ENCODE measurements at places on chromosomes 4 and X.

DNA sequence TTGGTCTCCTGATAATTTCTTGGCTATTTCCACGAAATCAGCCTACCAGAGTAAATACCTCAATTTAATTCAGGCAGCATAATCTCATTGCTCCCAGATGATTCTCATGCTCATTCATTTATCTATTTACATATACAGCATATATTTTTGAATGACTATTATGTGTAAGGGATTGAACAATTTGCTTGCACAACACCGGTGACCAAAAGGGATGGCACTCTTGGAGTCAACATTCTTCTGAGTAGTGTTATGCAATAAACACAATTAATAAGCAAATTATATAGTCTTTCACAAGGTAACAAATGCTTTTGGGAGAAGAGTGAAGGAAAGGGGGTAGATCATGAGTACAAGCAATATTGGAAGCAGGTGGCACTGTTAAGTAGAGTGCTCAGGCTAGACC is 1015.3 kb downstream of the ARAP2 start:
- DNase-seq = no peak

- DNase-seq = no peak
Observed at GRCh38 chr4:3267576-3268394, 18.8 kb downstream of the MSANTD1 start.

- no peak for DNase-seq
Observed at GRCh38 chrX:39648548-39649254, 449.1 kb downstream of the BCOR start.

- DNase-seq = no peak
Observed at GRCh38 chr4:80475798-80476197, 140.3 kb downstream of the CFAP299 start.

- DNase-seq = no peak
Observed at GRCh38 chrX:48022738-48023137, 15.9 kb downstream of the SPACA5 start.

DNA sequence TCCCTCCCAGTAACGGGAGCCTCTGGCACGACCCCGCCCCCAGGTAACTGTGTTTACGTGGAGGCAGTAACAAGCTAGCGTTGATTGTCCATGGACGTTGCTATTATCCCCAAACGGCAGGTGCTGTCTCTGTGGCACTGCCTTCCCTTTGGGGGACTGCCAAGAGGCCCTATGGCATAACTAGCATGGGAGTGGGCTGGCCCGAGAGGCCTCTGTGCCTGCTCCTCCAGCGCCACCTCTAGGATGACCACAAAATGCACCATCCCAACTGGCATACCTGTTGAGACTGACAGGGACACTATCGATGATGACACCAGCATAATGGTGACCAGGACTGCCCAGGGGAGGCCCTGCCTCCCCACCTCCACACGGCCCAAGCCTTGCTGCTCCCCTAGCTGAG is 1.5 kb downstream of the SRPK3 start:
- no peak for DNase-seq

DNA sequence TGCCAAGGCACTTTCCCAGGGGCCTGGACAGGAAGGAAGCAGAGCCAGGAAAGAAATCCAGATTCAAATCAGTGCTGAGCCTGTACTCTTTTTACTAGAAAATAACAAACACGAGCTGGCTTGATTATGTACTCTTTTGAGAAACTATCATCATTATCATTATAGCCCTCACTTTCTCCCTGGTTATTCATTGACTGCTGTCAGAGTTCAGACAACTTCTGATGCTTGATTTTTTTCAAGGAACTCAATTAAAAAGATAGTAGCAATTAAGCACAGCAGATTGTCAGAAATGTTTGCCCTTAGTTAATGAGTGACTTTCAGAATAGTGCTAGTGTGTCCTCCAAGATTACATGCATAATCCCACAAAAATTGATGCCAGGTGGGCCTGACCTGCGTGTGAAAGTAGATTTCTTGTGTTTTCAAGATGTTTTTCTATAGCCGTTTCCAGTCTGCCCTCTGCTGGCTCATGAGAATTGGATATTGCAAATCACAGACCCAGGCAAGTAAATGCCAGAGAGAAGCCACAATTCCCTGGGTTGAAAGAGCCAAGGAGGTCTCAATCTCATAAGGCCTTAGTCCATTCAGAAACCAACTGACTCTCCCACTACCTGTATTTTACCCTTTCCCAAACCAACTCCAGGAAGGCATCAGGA is 14.3 kb upstream of the PNPLA4 start:
- no peak for DNase-seq

- DNase-seq = no peak
Observed at GRCh38 chr4:39700554-39700953, 2.6 kb downstream of the UBE2K start.

- DNase-seq = peak; percentile 59
Observed at GRCh38 chrX:112654871-112655270, 24.9 kb downstream of the LHFPL1 start.

GRCh38 chr4:915595-915994 is 16.5 kb downstream of the GAK start:
- DNase-seq = no peak

DNA sequence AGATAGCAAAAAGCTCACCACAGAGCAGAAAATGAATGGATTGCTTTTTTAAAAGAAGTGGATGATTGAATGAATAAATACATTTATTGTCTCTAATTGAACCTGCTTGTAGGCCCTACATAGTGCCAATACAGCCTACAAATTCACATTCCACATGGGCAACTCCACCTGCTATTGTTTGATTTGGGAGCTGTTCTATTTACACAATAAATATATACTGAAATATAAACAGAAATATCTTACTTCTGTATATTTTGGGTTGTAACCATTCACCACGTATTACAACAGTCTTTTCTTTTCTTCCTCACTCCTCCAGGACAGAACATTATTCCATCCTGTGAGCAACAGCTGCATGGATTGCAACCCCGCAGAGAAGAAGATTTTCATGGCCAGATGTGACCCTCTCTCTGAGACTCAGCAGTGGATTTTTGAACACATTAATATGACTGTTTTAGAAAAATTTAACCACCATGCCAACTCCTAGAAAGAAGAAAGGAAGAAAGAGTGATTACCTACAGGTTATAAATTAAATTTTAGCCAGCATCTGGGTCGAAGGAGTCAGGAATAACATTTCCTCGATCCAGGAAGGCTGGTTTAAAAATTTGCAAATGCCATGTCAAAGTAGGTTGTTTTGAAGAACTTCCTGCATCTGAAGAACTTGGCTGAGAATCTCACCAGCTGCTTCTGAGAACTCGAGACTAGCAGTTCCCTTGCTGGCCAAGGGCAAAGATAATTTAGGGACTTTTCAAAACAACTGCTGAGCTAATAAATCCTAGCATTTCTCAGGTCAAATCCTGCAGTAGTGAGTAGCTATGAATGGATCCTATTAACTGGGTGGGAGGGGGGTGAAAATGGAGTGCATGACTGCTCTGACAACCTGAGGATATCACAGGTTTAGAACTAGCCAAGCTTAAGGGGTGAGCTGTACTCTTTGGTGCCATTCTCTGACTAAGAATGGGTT is 128.7 kb upstream of the GALNT7 start:
- DNase-seq = no peak

DNA sequence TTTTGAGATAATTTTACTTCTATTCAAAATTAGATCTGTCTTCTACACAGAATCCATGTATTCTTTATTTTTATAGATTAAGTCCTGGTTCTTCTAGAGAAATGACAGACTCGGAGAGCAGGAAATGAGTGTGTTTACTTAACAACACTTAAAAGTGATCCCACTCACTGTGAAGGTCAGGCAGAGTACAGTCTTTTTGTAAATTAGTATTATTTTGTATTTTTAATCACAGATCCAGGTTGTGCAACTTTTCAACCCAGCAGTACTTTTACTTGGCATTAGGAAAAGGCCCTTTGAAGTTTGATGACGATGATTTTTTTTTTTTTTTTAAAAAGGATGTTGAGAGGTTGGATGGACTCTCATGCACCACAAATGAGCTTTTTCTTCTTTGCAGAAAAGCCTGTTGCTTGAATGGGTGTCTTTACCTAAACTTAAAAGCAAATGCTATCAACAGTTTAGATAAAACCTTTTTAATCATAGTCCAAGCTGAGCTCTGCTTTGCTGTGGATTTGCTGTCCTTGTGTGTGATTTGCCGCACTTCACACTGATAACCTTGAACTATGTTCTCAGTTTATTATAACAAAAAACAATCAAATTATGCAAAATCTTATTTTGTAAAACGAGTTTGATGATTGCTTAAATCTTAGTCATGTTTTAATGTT is 114.1 kb downstream of the MXRA5 start:
- no peak for DNase-seq
